Stimulated activated CD8-positive, alpha-beta memory T cell treated with anti-CD3 and anti-CD28 coated beads, Interleukin-7, amount 100 ng/mL, for 1 hour (primary cell): ENCODE measurements at places on chromosomes 11 and 22.

GRCh38 chr22:39473851-39474250 is 17.0 kb downstream of the MGAT3 start:
- no peak for DNase-seq

GRCh38 chr22:32662587-32662915 is 139.0 kb upstream of the TIMP3 start:
- no peak for DNase-seq

- no peak for DNase-seq
Observed at GRCh38 chr11:42329929-42330565, 870.6 kb upstream of the LRRC4C start.

- no peak for DNase-seq
Observed at GRCh38 chr22:43136255-43136654, 6.9 kb downstream of the MCAT start.

GRCh38 chr11:16184588-16184987 is 171.8 kb downstream of the SOX6 start:
- DNase-seq = no peak

DNA sequence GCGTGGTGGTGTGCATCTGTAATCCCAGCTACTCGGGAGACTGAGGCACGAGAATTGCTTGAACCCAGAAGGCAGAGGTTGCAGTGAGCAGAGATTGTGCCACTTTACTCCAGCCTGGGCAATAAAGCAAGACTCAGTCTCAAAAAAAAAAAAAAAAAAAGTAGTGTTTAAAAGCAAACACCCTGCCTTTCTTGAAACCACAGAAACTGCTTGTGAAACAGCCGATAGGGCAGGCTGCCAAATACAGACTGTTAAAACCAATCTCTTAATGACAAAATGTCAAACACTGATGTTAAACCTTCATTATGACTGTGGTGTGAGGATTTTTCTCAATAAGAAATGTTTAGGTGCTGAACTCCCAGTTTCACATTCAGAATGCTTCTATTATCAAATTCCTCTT is 27.3 kb downstream of the MARK2 start:
- peak; percentile 24 for DNase-seq

DNA sequence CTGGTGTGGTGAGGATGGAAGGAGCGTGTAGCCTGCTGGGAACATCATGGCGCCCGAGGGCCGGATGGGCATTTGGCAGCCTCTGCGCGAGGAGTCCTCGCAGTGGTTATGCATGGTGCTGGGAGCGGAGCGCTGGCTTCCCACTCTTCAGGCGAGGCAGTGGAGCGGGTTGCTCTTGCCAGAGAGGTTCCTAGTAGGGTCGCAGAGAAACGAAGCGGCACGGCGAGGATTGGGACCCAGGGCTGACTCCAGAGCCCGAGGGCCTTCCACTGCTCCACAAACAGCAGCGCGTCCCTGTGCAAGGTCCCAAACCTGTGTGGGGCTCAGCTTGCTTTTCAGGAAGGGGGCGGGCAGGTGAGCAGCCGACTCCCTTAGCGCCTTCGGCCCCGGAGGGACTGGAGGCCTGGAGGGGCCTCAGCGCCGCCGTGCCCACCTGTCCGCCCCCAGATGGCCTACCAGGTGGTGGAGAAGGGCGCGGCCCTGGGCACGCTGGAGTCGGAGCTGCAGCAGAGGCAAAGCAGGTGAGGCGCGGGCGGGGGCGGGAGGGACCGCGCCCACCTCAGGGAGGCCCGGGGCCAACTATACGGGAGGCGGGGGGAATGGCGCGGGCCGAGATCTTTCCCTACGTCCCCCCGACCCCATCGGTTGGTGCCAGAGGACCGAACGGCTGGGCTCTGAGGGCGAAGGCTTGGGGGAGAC is 7.2 kb downstream of the ATG16L2 start:
- DNase-seq = no peak
